ENCODE measurements at places on chromosomes 12 and 14.

GRCh38 chr12:21884936-21885335 lies 56.3 kb downstream of the ABCC9 start:
- no peak for DNase-seq

DNA sequence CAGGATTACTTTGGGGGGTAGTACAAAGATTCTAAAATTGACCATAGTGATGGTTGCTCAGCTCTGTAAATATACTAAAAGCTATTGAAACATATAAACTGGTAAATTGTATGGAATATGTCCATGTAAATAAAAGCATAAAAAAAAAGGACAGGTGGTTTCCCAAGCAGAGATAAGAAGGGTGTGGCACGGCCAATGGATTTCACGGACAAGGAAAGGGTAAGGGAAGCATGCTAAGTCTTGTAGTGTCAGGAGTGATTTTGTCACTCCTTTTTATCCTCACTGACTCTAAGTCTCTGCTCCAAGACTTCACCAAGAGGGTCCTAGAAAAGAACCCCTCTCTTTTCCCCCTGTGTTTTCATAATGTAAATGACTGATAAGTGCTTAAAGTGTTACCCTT lies 229.2 kb downstream of the SPTSSA start:
- no peak for DNase-seq

DNA sequence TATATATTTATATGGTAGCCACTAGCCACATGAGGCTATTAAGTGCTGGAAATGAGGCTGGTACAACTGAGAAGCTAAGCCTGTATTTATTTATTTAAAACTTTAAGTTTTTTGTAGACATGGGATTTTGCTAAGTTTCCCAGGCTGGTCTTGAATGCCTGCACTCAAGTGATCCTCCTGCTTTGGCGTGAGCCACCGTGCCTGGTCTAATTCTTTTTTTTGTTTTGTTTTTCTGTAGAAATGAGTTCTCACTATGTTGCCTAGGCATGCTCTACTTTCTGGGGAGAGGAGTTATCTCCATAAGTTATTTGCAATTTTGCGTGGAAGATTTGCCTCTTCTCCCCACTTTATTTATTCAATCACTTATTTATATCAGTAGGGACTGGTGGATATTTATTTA lies 4.8 kb upstream of the SNRNP35 start:
- DNase-seq, result peak; percentile 49

GRCh38 chr12:54749191-54749818 lies 101.1 kb upstream of the DCD start:
- DNase-seq, result peak; percentile 64

DNA sequence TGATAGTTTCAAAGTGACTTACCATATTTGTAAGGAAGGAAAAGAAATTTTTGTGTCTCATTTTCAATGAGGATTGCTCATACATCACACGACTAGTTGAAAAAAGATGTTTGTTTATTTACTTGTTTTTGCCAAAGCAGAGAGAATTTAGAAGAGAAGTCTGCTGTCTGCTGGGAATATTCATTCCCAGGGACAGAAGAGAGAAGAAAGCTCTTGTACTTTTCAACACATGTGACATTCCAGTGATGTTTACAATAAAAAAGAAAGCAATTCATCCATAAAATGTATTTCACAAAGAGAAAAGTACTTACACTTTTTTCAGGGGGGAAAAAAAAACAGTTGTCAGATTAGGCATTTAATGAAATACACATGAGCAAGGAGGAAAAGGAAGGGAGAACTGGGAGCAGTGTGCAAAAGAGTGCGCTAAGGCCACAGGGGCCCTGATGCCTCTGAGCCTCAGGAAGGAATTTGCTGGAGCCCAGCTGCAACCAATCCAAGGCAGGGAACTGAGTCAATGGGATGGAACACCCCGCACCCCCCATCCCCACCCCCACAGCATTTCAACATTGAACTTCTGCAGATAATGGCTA lies 115.0 kb downstream of the RPAP3 start:
- DNase-seq, result no peak

- DNase-seq, result no peak
Measured at GRCh38 chr12:92513231-92513730, 189.5 kb upstream of the PLEKHG7 start.

DNA sequence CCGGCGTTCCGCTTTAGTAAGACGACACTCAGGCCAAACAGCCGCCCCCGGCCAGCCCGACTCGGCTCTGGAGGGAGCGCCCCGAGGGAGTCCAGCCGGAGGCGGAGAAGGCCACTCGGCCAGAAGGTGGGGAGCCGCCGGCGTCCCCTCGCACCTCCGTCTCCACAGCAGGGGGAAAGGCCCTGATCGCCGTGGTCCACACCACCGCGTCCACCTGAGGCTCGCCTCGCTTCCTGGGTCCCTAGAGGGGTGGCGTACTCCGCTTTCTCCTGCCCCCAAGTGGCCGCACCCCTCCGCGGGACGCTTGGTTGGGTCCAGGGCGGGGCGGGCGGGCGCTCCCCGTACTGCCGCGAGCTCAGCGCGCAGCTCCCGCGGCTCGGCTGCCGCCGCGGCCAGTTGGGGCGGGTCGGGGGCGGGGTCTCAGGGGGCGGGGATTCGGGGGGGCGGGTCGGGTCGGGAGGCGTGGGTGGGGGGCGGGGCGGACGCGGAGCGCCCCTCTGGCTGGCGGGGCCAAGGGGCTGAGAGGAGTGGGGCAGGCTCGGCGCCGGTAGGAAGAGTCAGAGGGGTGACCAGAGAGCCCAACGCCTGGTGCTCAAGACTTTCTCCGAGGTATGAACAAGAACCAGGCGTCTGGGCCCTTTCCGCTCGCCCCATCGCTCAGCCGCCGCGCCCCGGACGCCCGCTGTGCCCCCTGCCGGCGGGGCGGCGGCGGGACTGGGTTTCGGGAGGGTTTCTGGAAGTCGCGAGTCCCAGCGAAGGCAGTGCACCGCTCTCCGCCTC lies at the start of gene FRMD6:
FRMD6 (plus strand) TSS at position 523 of the 780 bp plus-strand sequence. CDS start 37,927 bp downstream, outside the sequence.
- DNase-seq, result peak; percentile 96

- no peak for DNase-seq
Measured at GRCh38 chr12:65853489-65854157, 29.3 kb downstream of the HMGA2 start.

DNA sequence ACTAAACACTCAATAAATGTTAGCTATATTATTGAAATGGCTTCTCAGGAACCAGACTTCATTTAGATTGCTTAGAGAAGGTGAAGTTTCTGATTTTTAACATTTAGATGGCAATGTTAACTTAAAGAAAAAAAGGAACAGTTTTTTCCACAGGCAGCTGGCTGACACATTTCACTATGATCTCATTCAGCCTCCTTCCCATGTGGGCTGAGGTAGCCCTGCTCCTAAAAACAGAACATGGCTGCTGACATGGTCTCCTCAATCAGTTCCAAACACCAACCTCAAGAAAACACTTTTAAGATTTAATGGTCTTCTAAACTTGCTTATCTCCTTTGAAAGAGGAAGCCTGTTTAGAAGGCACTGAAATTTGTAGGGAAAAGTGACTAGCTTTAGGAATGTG lies 23.8 kb downstream of the GNS start:
- no peak for DNase-seq

DNA sequence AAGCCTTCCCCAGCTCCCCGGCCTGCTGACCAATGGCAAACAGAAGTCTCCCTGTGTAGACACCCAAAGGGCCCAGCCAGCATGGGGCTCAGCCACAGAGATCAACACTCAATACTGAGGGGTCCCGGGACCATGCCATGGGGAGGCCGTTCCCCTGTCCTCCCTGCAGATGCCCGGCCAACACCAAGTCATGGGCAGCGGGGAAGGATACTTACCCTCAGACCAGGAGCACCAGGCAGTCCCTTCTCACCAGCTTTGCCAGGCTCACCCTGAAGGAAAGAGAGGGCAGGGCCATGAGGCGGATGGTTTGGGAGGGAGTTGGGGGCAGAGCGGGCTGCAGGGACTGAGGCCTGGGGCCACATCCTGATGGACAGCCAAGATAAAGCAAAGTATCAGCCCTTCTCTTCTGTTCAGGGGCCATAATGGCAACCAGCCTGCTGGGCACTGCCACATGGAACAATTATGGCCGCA lies 19.9 kb downstream of the COL2A1 start:
- no peak for DNase-seq

DNA sequence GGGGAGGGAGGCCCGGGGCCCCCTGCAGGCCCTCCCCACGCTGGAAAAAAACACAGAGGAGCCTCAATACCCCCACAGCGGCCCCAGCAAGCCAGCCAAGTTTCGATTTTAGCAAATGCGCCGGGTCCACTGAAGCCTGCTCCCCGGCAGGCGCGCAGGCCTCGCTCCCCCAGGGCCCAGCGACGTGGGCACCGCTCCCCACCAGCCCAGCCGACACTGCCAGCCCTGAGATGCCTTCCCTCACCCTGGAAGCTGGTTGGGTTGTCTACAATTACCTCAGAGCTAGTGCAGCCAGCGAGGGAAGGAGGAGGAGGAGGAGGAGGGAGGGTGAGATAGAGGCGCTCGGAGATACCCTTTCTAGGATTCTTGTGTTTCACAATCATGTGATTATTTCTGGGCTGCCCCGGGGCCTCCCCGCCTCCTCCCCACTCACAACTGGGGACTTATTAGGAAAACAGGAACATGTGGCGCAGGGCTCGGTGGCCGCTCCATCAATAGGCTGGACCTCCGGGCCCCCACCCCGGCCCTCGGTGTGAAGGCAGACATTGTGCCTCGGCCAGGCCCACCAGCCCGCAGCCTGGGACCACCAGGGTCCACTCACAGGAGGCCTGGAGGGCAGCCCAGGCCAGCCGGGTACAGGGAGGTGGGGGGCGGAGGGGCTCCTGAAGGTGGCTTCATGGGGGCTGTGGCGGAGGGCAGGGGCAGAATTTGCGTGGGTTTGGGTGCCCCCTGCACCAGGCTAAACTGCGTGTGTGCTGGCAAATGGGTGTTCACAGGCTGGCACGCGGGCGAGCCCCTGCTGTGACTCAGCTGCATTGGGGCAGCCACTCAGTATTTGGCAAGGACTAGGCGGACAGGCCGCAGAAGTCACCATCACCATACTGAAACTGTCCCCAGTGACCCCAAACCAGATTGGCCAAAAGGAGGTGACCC lies 109.9 kb downstream of the NCOR2 start:
- DNase-seq, result peak; percentile 46

GRCh38 chr12:78880078-78880477 lies 15.5 kb downstream of the SYT1 start:
- no peak for DNase-seq

GRCh38 chr12:113479590-113480335 lies 8.1 kb upstream of the LHX5 start:
- peak; percentile 3 for DNase-seq

DNA sequence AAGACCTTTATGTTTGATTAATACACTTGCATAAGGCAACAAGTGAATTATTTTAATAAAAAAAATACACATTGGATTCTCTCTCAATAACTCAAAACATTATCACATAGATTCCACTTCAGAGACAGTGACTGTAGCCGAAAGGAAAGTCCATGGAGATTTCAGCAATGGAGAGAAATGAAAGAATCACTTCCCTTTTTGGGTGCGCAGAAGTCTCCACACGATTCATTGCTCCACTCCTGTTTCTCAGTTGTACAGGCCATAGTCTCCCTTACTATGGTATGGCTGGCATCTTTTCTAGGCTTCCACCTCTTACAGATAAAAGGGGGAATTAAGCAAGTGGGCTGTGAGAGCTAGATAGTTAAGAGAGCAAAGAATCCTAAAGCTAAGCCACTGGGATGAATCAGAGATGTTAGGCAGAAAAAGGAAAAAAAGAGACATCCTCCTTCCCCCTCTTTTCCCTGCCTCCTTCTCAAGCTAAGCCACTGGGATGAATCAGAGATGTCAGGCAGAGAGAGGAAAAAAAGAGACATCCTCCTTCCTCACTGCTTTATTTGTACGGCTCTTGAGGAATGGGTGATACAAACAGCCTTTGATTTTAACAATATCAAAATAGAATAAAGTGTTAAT lies 16.3 kb downstream of the ST8SIA1 start:
- DNase-seq, result no peak

GRCh38 chr14:91245029-91245428 lies 525 bp upstream of the GPR68 start:
- DNase-seq, result peak; percentile 30

Data from stimulated activated naive CD4-positive, alpha-beta T cell (primary cell).